ENCODE measurements at places on chromosomes 11 and 22.

DNA sequence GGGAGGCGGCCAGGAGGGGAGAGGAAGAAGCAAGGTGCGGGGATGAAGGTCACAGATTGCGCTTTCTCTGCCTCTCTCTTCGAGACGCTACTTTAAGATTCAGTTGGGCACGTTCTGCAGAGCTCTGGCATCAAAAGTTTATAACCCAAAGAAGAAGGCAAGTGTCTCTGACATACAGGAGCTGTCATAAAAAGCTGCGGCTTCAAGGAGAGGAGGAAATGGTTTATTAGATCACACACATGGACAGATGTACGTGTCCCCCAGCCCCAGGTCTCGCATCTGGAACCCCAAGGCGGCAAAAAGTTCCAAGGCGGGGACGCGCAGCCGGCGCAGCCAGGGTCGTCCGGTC, 589.0 kb downstream of the OPCML start:
- DNase-seq = no peak

- no peak for DNase-seq
Measured at GRCh38 chr11:69965821-69966582, 112.1 kb upstream of the ANO1 start.

DNA sequence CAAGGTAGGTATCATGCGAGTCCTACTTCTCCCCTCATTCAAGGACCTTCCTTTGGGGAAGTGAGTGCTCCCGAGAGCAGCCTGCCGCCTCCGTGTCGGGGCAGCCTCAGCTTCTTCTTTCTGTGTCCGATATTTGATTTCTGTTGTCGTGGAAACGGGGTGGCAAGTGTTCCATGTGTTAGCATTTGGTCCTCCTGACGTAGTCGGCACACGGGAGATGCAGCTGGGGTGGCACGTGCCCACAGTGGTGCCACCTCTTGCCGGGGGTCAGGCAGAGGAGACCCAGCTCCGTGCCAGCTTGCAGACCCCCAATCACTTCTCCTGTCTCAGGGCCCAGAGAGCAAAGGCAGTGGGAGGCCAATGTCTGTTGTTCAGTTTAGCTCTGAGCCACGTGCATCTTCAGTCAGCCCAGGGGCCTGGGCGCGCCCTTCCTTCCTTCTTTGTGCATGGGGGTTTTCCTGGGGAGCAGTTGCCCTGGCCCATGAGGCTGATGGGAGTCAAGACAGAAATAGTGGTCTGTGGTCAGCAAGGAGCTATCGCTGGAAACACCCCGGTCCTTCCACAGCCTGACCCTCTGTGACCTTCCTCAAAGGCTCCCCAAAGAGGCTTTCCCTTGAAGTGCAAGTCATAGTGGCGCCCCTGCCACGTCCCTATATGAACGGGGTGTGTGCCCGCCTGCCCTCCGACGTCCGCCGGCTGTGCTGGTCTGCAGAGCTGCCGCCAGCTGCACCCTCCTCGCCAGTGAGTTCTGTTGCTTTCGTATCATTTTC, 44.5 kb downstream of the PARVB start:
- DNase-seq = no peak

DNA sequence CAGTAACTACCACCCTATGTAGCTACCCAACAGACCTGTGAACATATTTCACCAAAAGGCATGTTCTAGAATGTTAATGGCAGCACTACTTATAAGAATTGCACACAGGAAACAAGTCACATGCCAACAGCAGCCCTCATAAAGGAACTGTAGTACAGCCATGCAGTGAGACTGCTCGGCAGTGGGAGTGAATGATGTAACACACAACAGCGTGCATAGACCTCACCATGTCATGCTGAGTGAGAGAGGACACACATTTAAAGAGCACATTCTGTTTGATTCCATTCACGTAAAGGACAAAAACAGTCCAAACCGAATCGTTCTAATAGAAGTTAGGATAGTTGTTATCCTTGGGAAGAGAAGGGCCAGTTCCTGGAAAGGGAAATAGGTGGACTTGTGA, 27.2 kb upstream of the KIRREL3 start:
- no peak for DNase-seq

DNA sequence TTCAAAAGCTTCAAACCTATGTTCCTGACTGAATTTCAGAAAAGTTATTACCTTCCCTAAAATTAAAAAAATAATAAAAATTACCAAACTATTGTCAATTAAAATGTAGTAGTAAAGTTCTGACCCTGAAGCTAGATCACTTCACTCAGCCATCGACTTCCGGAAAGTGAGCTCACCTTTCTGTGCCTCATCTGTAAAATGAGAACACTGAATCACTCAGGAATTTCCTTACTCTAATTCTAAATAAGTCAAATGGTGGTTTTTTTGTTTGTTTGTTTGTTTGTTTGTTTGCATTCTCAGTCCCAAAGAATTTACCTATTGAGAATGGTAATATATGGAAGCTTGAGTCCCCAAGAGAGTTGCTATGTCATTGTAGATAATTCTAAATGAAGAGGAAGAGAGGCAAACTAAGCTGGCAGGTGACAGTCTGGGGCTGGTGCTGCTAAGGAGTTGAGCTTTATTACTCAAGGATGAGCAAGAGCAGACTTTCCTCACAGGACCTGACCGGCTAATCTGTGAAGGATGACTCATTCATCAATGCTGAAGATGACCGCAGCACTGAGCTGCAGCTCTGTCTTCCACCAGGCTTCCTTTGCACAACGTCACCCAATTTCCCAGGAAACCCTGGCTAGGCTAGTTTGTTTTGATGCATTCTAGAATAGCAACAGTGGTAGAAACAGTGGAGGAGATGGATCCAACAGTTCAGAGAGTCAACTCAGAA, 248.8 kb downstream of the RAB38 start:
- DNase-seq = no peak

GRCh38 chr11:74226907-74227306, 55.8 kb downstream of the PPME1 start:
- DNase-seq = no peak

DNA sequence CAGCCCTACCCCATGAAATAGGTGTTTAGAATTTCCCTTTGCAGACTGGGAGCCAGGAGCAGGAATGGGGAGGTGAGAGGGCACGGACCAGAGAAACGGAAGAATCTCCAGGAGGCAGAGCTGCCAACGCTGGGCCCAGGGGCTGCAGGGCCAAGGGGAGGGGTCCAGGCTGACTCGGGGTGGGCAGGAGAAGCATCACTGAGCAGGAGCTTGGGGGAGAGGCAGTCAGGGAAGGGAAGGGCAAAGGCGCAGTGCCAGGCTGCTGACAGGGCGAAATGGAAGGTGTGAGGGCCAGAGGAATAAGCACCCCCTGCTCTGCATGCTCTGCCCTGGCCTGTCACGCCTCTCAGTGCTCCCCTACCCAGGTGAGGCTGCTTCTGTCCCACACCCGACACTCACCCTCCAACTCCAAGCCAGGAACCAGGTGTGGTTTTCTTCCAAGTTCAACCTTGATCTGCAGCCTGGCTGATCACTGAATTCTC, 14.5 kb downstream of the LRRC32 start:
- DNase-seq = peak; percentile 5

GRCh38 chr11:11313902-11314692, 39.0 kb downstream of the CSNK2A3 start:
- DNase-seq = no peak

GRCh38 chr22:22030493-22031182, 48.1 kb upstream of the TOP3B start:
- DNase-seq = no peak

DNA sequence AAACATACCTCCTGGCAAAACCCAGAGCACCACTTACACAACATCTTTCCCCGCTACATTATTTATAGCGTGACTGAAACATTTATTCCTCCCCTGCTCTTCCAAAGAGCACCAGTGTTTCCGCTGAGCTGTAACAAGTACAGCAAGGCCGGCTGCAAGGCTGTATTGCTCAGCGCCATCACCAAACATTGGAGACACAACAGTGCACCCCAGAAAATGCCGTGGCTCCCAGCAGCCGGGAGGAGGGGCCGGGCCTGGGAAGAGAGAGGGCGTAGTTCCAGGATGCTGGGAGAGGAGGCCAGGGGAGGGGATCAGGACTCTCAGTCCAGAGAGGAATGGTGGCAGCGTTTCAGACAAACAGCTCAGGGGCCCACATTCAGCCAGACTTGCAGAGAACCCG, 133.2 kb downstream of the DSCAML1 start:
- DNase-seq = no peak

- DNase-seq = no peak
Measured at GRCh38 chr22:48137640-48138039, 1375.2 kb downstream of the TBC1D22A start.

GRCh38 chr22:44684506-44685383, 17.3 kb upstream of the PRR5 start:
- peak; percentile 94 for DNase-seq

DNA sequence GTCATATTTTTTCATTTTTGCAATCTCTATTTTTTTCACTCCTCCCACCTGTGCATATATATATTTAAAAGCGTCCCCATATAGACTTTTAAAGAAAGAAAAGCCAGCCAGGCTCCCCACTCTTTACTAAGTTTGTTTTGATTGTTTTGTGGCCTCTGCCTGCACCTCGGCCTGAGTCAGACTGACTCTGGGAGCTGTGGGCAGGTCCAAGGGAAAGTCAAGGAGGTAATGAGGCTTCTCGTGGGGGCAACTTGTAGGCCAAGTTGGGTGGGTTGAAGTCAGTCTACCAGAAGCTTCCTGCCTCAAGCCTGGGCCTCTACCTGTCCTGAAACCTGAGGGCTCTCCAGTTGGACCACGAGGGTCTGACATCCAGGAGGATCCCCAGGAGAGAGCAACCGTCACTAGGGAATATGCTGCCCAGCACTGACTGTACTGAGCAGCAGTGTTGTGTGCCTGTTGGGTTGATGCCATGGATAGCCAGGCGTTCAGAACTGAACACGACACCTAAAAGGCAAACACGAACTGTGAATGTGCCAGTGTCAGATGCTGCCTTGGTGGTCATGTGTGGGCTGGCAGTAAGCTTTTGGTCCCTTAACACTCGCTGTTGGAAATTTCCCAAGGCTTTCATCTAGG, 58.8 kb downstream of the BMAL1 start:
- no peak for DNase-seq

DNA sequence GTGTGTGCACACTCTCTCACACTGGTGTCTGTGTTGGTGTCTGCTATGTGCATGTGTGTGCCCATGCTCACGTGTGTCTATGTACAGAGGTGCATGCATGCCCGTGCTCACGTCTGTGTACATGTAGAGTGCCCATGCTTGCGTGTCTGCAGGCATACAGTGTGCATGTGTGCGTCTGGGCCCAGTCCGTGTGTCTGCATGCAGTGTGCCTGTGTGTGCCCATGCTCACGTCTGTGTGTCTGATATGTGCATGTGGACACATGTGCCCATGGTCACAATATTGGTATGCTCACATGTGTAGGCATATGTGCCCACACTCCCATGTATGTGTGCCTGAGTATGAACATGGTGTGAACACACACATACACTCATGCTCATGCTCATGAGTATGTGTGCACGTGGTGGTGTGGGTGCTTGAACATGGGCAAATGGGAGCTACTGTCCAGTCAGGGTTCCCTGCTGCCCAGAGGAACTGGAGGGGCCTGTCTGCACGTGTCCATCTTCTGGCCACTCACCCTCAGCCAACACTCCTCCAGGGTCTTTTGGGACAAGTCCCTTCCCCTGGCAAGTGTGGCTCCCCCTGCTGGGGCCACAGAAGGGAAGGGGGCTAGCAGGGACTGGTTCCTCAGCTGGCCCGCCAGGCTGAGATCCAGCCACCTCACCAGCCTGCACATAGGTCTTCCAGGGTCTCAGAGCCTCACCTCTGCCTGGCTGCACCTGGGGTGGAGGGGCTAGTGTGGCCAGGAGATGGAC, 7.3 kb upstream of the TBX1 start:
- no peak for DNase-seq

GRCh38 chr11:76685831-76686230, 15.3 kb upstream of the LRRC32 start:
- no peak for DNase-seq

GRCh38 chr11:69414773-69415187, 66.7 kb upstream of the LINC01488 start:
- DNase-seq = no peak

GRCh38 chr22:37363261-37363992, 63.9 kb downstream of the ELFN2 start:
- no peak for DNase-seq
